Activated effector memory CD4-positive, alpha-beta T cell treated with Interleukin-2 at 50 U/mL for 16 hours (primary cell): ENCODE measurements at places on chromosomes 11 and 22.

DNA sequence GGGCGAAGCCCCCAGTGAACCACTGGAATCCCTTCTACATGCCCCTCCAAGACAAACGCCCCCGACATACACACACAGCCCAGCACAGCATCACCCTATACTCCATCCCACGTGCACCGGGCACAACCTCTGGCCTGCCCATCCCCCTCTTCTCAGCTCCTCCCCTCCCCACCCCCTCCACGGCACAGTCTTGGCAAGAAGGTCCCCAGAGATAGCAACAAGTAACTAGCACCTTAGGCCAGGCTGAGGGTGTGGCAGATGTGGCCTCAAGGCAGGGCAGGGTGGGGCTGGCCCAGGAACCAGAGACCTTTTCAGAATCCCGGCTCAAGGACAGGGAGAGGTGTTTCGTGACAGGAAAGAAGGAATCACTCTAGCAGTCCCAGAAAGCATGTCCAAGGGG lies 54.3 kb downstream of the CYTH4 start:
- DNase-seq: no peak

DNA sequence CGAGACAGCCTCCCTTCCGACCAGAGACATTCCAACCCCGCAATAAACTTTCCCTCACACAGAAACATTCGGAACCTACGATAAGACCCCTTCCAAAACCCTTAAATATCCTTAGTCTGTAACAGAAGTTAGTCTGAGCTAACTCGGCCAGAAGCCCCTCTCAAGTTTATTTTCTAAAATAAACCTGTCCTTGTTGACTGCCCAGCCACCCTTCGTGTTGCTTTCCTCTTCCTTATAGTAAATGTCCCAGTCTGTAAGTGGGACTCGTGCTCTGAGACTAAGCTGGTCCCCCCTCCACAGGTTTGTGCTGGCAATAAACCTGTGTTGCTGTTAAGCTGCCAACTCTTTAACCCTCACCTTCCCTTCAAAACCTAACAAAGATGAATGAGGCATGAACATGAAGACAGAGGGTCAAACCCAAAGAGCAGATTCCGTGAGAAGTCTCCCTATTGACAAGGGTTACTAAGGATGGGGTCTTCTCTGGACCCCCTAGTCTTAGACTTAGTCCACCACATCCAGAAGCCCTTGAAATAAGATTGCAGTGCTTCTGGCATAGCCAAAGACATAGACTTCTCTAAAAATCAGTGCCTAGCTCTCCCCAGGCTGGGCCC lies 18.2 kb downstream of the MIF start:
- no peak for DNase-seq

GRCh38 chr11:19790831-19791552 lies 78.4 kb downstream of the NAV2 start:
- no peak for DNase-seq

DNA sequence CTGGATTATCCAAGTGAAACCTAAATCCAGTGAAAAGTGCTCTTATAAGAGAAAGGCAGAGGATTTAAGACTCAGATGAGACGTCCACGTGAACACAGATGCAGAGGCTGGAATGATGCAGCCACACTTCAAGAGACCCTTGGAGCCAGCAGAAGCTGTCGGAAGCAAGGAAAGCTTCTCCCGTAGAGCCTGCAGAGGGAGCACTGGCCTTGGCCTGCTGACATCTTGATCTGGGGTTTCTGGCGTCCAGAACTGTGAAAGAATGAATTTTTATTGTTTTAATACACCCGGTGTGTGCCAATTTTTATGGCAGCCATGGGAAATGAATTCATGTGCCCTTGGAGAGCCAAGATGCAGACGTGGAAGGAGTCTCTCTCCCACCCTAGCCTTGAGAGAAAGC lies 407.0 kb upstream of the B3GAT1 start:
- DNase-seq: no peak

- no peak for DNase-seq
Observed at GRCh38 chr11:68115285-68115684, 5.9 kb downstream of the CHKA start.

GRCh38 chr11:45300715-45301114 lies 14.6 kb upstream of the SYT13 start:
- DNase-seq: no peak

- no peak for DNase-seq
Observed at GRCh38 chr11:1436468-1437039, 46.8 kb downstream of the BRSK2 start.

- no peak for DNase-seq
Observed at GRCh38 chr11:128481135-128481534, 106.2 kb downstream of the ETS1 start.

- no peak for DNase-seq
Observed at GRCh38 chr11:75603791-75604736, 42.0 kb downstream of the SERPINH1 start.

GRCh38 chr11:17927041-17927440 lies 85.8 kb downstream of the SERGEF start:
- no peak for DNase-seq
